ENCODE measurements at places on chromosomes 7 and 10.

GRCh38 chr7:123060446-123060845 lies 64.9 kb upstream of the TAS2R16 start:
- DNase-seq = no peak

- peak; percentile 69 for DNase-seq
These were observed 98.8 kb downstream of the CHST15 start for GRCh38 chr10:123994417-123995081.

DNA sequence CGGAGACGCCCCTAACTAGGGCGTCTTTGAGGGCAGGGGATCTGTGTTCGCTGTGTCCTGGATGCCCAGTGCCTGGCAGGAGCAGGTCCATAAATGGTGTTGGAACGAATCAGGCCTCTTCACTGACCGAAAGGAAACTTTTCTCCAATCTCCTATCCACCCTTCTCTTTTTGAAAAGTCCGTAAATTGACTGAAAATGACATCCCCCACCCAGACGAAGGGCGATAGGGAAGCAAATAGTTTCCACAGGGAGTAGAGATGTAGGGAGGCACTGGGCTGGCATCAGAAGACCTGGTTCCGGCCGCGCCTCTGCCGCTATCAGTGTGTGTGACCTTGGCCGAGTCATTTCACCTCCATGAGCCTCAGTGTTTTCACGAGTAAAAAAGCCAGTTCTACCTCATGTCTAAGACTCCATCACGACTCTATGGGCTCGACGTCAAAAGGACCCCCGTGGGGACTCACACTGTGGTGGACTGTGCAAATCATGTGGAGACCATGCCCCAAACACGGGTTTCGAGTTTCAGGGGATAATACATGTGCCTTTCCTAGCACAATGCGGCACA lies 497 bp upstream of the RAB11FIP2 start:
- peak; percentile 2 for DNase-seq

- DNase-seq = no peak
These were observed 46.5 kb downstream of the TMEM106B start for GRCh38 chr7:12257582-12257981.

DNA sequence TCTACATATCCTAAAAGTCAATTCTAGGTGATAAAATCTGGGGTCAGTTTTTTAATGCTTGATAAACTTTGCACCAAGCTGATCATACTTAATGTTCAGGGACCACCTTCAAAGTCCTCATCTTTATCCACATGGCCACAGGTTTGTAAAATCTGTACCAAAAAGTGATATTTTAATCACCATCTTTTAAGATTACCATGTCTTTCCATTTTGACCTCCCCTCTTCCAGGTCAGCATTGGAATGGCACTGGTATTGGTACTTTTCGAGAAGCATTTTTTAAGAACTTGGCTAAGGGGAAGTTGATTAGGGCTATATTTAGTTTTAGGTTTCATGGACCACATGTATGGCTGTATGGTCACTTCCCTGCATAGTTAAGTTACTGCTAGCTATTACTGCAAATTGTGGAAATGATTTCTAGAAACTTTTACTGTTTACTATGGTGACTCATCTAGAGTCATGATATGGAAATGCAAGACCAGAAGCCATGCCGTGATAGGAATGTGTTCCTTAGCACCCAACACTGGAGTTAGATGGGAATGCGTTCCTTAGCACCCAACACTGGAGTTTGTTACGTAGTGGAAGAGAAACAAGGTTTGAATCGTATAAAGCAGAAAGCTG lies 50.8 kb upstream of the ABLIM1 start:
- no peak for DNase-seq

DNA sequence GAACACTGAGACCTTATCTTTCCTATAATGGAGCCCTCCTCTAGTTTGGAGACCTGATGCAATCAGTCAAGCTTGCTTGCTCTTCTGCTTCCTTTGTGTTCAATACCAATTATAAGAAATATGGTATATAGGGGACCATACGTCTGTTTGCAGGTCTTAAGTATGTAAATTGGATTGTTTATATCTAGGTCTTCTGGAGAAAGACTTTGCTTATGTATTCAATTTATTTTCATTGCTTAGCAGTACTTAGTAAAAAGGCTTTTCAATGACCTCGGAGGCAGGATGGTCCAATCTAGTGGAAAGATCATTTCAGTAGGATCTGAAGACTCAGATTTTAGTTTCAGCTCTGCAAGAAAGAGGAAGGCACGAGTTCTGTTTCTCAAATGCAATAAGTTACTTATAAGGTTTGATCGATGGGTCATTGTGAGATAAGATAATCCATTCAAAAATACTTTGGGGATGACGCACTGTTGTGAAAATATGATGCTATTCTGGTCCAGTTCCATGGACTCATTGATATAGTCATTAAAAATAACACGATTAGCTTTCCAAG lies 571.6 kb downstream of the SH2D4B start:
- no peak for DNase-seq

- no peak for DNase-seq
These were observed 373.5 kb upstream of the CELF2 start for GRCh38 chr10:10644008-10644646.

DNA sequence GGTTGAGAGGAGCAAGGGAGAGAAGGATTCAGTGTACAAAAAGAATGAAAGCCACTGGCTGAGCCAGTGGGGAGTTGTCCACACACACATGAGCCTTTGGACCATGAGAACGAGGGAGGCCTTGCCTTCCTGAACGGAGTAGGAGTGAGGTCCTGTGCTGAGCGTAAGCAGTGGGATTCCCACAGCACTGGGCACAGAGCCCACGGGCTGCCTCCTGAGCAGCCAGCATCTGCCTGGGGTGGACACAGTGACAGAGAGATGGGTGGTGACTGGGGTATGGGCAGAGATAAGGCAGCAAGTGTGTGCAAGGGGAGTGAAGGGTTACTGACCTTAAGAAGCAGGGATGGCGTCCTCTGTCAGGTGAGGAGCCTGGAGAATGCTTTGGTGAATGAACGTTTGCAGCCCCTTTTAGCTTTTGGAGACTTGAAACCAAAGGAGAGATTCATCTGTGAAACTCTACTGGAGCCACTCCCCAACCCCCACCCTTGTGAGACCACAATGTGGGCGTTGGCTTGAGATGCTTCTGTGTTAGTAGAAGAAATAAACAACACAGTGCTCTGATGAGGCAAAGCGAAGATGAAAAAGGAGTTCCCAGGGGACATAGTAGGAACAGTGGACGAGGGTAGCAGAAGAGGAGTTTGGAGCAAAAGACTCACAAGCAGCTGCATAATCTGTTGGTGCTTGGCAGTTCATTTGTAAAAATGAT lies 56.5 kb downstream of the FIGNL1 start:
- DNase-seq = peak; percentile 41

DNA sequence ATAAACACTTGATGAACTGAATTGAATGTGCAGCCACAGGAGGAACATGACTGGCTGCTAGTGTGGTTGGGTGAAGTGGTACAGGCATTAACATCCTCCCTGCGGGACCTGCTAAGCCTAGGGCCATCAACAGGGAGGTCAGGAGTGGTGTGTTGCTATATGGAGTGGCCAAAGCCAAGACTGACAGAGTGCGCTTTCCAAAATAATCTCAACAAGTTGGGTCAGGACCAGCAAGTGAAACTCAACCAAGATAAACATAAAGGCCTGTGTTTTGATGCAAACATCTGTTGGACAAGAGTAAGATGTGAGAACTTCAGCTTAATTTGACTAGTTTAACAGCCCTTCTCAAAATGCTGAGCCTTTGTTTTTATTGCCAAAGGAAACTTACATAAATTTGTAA lies 97.7 kb downstream of the WDFY4 start:
- DNase-seq = no peak

DNA sequence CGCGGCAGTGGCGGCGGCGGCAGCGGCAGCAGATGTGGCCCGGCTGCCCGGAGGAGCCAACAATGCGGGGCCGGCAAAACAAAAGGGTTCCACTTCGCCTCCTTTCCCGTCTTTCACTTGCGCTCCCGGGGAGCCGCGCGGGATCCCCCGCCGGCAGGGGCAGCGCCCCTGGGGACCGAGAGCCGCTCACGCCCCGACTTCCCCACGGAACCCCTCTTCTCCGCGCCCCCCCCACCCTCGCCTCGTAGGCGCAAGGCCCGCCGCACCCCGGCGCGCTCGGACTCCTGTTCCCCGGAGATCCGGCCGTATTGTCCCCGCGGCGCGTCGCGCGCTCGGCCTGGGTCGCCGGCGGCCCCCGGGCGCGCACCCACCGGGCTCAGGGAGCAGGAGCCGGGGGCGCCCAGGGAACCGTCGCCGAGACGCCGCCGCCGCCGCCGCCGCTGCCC lies 854 bp downstream of the CTBP2 start:
- DNase-seq = no peak

DNA sequence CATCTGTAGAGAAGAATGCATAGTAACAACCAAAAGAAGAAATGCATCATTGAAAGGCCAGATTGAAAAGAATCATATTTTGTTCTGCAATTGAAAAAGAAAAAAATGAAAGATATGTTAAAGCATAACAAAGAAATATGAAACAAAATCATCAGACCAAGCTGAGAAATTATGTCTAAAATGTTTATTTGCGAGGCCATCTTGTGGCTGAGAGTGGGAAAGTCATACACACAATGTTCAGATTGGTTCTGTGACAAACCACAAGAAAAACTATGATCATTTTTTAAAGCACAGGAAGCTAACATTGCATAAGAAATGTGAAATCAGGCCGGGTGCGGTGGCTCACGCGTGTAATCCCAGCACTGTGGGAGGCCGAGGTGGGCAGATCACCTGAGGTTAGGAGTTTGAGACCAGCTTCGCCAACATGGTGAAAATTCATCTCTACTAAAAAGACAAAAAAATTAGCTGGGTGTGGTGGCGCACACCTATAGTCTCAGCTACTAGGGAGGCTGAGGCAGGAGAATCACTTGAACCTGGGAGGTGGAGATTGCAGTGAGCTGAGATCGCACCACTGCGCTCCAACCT lies 36.6 kb downstream of the ABCB5 start:
- no peak for DNase-seq

DNA sequence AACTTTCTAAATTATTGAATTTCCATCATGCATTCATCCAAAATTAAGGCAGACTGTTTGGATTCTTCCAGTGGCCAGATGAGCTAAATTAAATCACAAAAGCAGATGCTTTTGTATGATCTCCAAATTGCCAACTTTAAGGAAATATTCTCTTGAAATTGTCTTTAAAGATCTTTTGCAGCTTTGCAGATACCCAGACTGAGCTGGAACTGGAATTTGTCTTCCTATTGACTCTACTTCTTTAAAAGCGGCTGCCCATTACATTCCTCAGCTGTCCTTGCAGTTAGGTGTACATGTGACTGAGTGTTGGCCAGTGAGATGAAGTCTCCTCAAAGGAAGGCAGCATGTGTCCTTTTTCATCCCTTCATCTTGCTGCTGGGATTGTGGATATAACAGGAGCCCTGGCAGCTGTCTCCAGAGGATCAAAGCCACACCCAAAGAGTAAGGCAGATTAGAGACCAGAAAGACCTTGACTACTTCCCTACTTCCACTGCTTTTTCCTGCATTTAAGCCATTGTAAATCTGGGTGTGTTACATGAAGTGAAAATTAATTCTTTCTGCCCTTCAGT lies 8.2 kb upstream of the CFAP69 start:
- DNase-seq = no peak

DNA sequence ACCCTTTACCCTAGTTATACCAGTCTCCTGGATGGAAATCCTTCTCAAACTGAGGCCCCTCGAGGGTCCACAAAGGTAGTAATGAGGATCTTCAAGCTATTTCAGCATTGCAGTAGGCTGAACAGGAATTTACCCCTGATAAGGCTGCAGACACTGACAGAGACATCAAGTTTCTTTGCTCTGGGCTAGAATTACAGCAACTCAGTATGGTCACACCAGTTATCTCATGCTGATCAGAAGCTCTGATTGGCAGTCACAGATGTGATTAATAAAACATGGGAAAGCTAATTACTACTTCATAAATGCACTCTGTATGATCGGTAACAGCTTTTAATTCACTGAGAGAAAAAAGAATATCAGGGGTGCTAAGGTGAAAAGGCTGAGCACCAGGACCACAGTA lies 30.6 kb downstream of the FAM204A start:
- no peak for DNase-seq

DNA sequence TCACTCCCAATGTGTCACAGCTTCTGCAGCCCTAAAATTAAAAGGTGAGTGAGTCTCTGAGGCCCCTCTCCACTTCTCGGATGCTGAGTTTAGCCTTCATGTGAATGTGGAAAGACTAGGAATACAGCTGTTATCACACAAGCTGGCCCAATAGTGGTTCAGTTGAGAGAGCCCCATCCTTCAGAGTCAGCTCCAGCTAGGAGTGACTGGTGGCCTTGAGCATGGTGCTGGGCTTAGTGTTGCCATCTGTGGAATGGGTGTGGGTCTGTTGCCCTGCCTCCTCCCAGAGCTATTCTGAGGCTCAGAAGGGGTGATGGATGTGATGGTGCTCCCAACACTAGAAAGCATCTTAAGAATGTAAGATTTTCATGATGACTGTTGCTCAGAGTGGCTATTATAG lies 55.8 kb downstream of the FIGNL1 start:
- no peak for DNase-seq

GRCh38 chr10:77034240-77034639 lies 603.4 kb downstream of the KCNMA1 start:
- no peak for DNase-seq

DNA sequence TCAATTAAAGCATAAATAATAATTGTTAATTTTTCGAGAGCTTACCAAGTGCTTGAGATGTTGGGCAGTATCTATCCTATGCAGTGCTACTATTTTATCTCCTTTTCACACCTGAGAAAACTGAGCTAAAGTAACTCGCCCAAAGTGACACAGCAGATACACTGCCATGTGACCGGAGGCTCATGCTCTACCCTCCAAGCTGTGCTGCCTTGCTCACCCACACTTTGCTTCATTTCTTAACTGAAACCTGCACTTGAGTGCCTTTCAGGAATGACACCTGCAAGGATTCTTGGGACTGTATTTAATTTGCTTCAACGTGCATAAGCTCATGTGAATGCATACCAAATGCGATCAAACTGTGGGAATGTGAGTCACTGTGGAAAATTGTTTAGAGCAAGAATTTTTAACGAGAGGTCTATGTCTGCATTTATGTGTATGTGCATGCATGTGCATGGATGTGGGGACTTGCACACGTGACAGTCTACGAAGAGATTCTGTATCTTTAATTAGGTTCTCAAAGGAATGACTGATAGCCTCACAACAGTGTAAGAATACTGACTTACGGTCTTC lies 119.2 kb downstream of the ADCYAP1R1 start:
- DNase-seq = no peak

- no peak for DNase-seq
These were observed 189.9 kb downstream of the HERPUD2 start for GRCh38 chr7:35505066-35505465.

GRCh38 chr7:37445790-37446189 lies 2.9 kb downstream of the ELMO1 start:
- no peak for DNase-seq

GRCh38 chr7:90752051-90752450 lies 155.9 kb downstream of the CDK14 start:
- DNase-seq = no peak

GRCh38 chr7:16594061-16594460 lies 51.5 kb downstream of the ANKMY2 start:
- no peak for DNase-seq

DNA sequence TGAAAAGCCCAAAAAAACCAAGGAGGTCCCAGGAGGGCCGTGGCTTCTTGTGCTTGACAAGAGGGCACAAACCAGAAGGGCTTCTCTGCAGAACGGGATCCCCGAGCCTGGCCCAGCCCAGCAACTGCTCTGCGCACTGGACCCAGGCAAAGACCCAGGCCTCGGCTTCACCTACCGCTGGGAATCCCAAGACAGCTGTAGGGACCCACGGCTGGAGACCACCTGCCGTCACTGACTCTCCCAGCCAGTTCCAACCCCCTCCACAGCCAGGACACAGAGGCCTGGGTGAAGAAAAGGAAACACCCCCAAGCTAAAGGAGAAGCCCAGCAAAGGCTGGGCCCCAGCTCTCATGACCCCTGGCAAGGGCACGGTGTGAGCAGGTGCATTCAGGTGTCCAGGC lies 24.3 kb downstream of the PDGFA start:
- DNase-seq = no peak
